ENCODE measurements at places on chromosomes 3 and 15.

GRCh38 chr15:41801850-41802455 is 25.9 kb upstream of the JMJD7 start:
- DNase-seq: no peak
- no peak overlapping the region for H3K4me3 ChIP-seq
- no peaks in the 10 kb centered on the region for H3K27me3 ChIP-seq
- no peaks in the 10 kb centered on the region for H3K36me3 ChIP-seq

DNA sequence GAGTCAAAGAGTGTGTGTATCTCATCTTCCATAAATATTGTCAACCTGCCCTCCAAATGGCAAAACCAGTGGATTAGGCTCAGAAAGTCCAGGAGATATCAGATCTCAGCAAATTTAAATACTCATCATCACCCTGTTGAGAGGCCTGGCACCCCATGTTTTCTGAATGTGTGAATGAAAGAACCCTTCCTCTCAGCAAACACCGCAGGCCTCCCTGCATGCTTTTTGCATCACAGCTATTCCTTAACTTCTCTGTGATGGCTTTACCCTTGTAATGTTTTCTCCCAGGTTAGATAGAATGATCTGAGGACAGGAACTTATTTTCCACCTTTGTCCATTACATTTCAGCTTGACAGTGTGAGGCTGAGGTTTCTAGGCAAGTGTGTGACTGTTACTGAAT is 43.6 kb upstream of the NMNAT3 start:
- no peaks in the 10 kb centered on the region for H3K27me3 ChIP-seq
- no peak overlapping the region for H3K4me3 ChIP-seq
- no peak for DNase-seq
- H3K4me1 ChIP-seq: no peaks in the 10 kb centered on the region

DNA sequence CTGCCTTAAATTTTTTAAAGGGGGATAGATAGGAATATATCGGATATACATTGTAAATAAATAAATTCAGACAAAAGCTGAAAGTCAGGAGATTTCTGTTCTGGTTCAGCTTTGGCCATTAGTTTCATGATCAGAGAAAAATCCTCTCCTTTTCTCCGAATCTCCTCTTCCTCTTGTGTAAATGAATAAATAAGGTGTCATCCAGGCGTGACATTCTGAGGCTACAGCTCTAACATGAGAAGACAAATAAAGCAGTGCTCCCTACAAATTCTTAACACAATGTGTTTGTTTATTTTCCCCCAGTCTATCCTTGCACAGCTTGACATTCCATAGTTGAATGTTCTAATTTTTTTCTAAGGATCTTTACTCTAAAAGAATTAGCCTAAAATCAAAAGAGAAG is 9.4 kb upstream of the MB21D2 start:
- DNase-seq: no peak
- H3K27ac ChIP-seq: no peak overlapping the region
- no peak overlapping the region for H3K4me3 ChIP-seq
- H3K27me3 ChIP-seq: no peaks in the 10 kb centered on the region

DNA sequence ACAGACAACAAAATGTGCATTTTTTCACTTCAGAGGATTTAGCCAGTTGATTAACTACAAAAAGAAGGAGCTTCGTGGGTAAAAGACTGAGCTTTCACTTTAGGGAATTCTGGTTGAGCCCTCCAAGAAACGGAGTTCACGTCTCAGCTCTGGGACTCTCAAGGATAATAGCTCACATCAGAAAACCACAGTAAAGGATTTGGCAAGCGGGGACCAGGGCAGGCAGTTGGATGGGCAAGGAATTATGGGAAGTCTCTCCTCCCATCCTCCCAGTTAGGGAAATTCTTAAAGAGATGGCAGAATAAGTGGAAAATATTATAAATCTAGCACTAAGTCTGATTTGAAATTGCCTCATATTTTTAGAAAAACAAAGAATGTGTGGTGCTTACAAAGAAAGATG is 188.3 kb upstream of the EOMES start:
- H3K27me3 ChIP-seq: no peaks in the 10 kb centered on the region
- no peak overlapping the region for H3K4me3 ChIP-seq
- H3K4me1 ChIP-seq: no peaks in the 10 kb centered on the region
- DNase-seq: no peak

DNA sequence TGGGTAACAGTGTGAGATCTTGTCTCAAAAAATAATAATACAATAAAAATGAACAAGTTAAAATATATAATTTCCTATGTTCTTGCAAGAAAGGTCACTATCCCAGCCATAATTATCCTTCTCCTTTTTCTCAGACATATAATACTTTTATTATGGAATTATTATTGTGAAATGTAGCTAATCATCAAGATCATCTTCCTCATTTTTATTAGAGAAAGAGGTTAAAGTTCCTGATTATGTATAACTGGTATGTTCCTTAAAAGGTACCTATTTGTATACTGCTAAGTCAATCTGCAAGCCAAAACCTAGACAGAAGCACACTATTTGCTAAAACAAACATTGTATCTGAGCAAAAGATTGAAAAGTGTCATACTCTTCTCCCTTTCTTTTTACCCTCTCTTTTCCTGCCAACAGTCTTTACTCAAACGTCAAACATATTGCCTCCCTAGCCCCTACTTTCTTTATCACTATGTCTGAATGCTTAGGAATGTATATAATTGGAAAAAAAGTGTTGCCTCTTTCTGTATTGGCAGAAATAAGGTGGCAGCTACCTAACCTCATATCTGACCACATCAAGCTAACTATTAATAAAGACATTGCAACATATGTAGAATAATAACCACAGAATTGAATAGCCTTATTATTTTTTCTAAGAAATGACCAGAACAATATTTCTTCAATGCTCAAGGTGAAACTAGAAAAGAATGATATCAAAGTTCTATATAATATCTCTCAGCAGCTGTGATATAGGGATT is 18.5 kb downstream of the SEC11A start:
- H3K36me3 ChIP-seq: no peaks in the 10 kb centered on the region
- H3K4me1 ChIP-seq: no peaks in the 10 kb centered on the region
- H3K27me3 ChIP-seq: no peaks in the 10 kb centered on the region
- no peak overlapping the region for H3K4me3 ChIP-seq

DNA sequence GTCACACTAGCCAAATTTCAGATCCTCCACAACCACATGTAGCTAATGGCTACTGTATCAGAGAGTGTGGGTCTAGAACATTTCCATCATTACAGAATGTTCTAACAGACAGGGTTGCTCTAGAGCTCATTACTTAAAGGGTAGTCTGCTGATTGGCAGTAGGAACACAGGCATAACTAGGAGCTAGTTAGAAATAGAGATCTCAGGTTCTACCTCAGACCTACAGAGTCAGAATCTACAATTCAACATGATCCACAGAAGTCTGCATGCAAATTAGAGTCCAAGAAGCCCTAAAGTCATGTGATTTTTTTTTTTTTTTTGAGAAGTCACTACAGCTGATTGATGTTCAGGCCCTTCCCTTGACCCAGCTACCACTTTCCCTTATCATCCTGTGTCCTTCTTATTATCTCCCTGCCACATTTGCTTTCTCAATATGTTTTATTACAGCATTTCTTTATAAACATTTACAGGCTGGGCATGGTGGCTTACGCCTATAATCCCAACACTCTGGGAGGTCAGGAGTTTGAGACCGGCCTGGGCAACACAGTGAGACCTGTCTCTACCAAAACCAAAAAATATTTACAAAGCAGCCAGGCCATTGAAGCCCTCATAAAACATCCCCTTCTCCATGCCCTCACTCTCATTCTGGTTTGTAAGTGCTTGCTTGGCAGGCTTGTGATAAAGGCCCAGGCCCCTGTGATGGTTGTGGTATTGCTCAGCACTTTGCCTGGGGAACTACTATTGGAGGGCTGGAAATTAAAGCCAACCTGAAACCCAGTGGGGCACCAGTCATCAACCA is 3.8 kb upstream of the ABHD5 start:
- H3K4me3 ChIP-seq: no peak overlapping the region
- H3K36me3 ChIP-seq: no peaks in the 10 kb centered on the region
- peaks cover 9% of the 10 kb centered on the region for H3K4me1 ChIP-seq

DNA sequence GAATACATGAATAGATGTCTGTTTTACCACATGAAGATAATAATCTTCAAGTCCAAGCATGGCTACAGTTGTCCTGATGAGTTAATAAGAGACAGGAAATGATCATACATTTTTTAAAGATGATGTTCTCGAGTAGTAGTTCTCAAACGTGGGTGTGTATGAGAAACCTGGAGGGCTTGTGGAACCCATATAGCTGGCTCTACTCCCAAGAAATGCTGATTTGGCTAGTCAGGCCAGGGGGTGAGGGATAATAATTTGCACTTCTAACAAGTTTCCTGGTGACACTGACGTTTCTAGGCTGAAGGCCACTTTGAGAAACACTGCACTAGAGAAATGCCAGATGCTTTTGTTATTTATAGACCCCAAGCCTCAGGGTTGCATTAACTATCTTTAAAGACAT is 37.0 kb downstream of the ROPN1B start:
- no peak overlapping the region for H3K4me3 ChIP-seq
- H3K36me3 ChIP-seq: peaks cover 70% of the 10 kb centered on the region
- no peak overlapping the region for H3K27ac ChIP-seq
- DNase-seq: no peak
- no peaks in the 10 kb centered on the region for H3K27me3 ChIP-seq
- H3K4me1 ChIP-seq: no peaks in the 10 kb centered on the region

GRCh38 chr3:133890972-133891644 is 4.6 kb downstream of the RAB6B start:
- H3K4me3 ChIP-seq: no peak overlapping the region
- no peak overlapping the region for H3K27ac ChIP-seq
- DNase-seq: no peak
- no peaks in the 10 kb centered on the region for H3K36me3 ChIP-seq
- H3K27me3 ChIP-seq: no peaks in the 10 kb centered on the region

GRCh38 chr15:31301673-31301990 is 25.0 kb upstream of the KLF13 start:
- no peak overlapping the region for H3K4me3 ChIP-seq
- no peaks in the 10 kb centered on the region for H3K36me3 ChIP-seq
- no peaks in the 10 kb centered on the region for H3K27me3 ChIP-seq
- H3K4me1 ChIP-seq: no peaks in the 10 kb centered on the region
- H3K27ac ChIP-seq: peak overlapping the region; percentile 78

DNA sequence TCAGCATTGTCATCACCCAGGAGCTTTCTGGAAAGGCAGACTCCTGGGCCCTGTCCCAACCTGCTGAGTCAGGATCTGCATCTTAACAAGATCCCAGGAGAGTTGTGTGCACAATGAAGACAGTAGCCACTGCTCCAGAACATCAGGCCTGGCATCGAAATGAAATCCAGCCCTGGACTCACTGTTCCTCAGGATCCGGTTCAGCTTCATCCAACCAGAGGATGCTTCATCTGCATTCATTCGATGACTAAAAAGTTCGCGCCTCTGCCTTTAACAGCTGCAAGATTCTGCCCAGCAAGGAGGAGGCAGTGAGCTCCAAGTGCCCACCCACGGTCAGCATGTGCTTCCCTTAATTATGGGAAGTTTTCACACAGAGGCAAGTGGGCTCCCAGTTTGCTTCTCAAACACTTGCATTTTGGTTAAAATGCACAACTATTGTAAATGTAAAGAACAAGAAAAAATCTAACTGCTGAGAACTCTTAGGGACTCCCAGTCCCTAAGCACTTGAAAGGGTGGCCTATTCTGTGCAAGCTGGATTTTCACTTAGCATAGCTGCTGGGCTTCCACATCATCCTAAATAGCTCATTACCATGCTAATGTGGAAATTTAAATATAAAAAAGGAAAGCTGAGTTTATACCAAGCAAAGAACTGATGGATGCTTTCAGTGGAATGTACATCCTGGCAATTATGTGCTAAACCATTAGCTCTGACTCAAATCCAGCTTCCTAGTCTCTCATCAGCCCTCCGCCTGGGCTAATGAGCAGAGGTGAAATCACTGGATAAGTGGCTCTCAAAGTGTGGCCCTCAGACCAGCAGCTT is 25.5 kb upstream of the ESYT3 start:
- no peak for DNase-seq
- no peak overlapping the region for H3K27ac ChIP-seq
- H3K4me3 ChIP-seq: no peak overlapping the region
- H3K27me3 ChIP-seq: no peaks in the 10 kb centered on the region

- H3K27ac ChIP-seq: no peak overlapping the region
- no peaks in the 10 kb centered on the region for H3K36me3 ChIP-seq
- no peak for DNase-seq
- no peak overlapping the region for H3K4me3 ChIP-seq
- H3K27me3 ChIP-seq: peaks cover 18% of the 10 kb centered on the region
Measured at GRCh38 chr15:59994888-59995557, 9.1 kb upstream of the FOXB1 start.

Data from tibial nerve (tissue), 4 donors.